ENCODE measurements at places on chromosomes 2 and 18.

DNA sequence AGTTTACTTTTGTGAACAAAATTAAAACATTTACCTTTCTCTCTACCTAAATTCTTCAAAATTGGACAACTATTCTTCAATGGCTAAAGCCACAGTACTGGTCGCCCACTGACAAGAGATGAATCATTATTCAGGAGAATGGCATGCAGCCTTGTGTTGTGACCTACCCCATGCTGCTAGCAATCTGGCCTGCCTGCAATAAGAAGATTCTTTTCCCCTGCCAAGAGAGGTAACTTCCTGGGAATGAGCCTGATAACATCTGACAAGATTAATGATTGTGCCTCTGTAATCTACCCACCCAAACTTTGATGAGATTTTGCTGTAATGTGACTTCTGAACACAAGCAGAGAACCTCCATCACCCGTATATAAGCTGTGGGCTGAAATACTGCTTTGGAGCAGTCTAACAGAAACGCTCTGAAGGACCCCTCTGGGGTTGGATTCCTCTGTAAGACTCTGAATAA is 47.0 kb upstream of the ST3GAL5 start:
- no peak for DNase-seq

DNA sequence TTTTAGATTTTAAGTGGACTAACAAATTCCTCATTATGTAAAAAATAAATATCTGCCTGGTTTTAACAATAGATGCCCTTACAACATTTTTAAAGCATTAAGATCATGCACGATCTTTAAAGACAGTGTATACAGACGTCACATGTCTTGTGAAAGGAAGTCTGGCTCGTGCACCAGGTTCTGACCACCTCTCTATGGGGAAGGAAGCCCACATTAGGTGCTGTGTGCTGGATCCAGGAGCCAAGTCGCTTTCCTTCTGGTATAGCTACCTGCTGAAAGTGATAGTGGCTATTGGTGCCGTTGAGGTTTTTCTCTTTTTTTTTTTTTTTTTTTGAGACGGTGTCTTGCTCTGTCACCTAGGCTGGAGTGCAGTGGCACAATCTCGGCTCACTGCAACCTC is 116.5 kb downstream of the NCK2 start:
- DNase-seq: no peak

- no peak for DNase-seq
These were observed 77.6 kb downstream of the RBMS1 start for GRCh38 chr2:160415991-160416390.

GRCh38 chr2:47508641-47509040 is 105.7 kb downstream of the MSH2 start:
- no peak for DNase-seq

DNA sequence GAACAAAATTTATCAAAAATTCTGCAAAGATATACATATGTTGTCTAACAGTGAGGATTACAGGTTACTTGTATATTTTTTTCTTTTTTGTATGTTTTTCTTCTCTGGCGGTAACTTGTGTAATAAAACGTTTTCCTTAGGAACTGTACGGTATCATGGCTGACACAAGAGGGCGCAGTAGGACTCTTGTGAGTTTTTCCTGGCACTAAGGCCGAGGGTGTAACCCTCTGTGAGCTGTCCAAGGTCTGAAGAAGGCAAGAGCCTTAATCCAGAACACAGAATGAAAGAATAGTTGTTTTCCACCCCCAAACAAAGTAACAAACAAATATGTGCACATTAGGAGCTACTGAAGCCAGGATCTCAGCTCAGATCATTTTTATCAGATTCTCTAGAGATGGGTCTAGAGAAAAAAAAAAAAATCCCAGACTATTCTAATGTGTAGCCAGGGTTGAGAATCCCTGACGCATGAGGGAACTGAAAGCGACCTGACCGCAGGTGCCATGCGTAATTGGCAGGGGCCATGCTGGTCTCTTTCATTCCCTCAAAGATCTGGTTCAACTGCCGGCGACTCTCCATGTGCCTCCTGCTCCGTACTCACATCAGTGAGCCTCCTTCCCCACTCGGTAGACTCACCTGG is 27.0 kb downstream of the TMEM200C start:
- DNase-seq: peak; percentile 15

- DNase-seq: no peak
These were observed 26.4 kb downstream of the DNMT3A start for GRCh38 chr2:25315316-25315680.

GRCh38 chr2:41605311-41605710 is 442.5 kb upstream of the PKDCC start:
- no peak for DNase-seq

GRCh38 chr2:7625392-7626138 is 708.4 kb downstream of the RNF144A start:
- no peak for DNase-seq

DNA sequence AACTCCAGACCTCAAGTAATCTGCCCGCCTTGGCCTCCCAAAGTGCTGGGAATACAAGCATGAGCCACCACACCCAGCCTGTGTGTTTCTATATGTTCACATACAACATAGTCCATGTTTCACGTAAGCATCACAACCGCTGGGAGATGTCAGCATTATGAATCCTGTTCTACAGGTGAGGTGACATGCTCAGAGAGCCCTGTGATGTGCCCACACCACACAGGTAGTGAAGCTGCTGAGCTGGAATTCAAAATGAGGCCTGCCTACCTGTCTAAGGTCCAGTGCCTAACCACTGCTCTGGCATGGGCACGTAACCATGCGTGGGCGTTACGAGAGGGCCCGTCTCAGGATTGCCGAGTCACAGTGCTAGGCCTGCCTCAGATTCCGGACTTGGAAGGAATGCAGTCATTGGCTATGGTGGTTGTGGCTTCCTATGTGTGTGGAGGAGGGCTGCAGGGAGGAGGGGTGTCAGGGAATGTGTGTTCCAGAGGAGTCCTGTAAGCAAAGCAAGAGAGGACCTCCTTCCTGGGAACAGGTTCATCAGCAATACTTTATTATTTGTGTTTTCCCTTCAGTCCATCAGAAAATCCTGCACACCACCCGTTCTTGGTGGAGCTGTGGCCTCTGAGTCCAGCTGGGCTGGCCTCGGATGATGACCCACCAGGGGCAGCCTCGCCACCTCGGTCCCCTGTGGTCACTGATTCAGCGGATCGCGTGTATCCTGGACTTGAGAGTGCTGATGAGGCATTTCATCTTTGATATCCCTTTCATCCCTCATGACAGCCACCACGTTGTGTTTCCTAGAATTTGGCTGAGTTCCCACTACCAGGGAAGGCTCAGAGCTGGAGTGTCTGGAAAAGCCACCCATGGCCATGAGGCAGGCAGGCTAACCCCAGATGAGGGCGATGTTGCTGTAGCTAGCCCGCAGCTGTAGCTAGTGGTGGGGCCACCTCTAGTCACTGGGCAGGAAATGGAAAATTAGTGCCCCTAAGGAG is 31.1 kb downstream of the HK2 start:
- DNase-seq: no peak

- no peak for DNase-seq
These were observed 6.2 kb downstream of the KCNF1 start for GRCh38 chr2:10917927-10918326.

DNA sequence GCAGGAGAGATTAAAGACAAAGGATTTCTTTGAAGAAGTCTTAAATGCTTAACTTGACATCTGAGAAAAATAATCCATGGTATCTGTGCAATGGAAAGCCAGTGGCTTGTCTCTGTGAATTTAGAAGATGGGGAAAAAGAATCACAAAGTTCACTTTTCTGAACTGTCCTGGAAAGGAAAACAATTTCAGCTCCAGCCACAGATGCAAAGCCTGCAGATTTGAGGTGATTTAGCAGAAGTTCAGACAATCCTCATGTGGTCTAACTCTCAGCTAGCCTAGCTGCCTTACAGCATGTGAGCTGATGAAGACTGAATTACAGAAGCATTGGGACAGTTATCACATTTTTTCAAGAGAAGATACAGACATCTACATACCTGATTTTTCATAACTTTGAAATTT is 126.7 kb upstream of the ITGB6 start:
- no peak for DNase-seq

- DNase-seq: no peak
These were observed 65.5 kb downstream of the FAM117B start for GRCh38 chr2:202700075-202700901.

GRCh38 chr2:224982226-224982625 is 60.0 kb downstream of the DOCK10 start:
- no peak for DNase-seq

- no peak for DNase-seq
These were observed 13.1 kb downstream of the KCNIP3 start for GRCh38 chr2:95310216-95310615.

GRCh38 chr2:212249451-212249850 is 289.2 kb downstream of the ERBB4 start:
- DNase-seq: no peak

DNA sequence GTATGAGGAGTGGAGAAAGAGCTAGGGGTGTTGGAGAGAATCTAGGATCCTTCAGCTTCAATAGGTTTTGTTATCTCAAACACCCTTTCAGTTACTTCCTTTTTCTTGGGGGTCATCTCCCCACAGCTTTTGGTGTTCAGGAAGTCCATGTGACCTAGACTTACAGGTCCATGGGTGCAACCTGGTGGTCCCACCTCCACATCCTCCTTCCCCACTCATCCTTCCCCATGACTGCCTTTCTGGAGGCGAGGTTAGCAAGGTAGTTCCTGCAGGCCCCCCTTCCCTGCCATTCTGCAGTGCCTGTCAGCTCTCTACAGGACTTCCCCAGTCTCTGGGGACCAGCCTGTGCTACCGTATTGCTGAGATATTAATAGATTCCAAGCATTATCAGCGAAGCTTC is 107.6 kb downstream of the TMEM17 start:
- no peak for DNase-seq

GRCh38 chr2:150431561-150432311 is 55.7 kb downstream of the RND3 start:
- DNase-seq: no peak

DNA sequence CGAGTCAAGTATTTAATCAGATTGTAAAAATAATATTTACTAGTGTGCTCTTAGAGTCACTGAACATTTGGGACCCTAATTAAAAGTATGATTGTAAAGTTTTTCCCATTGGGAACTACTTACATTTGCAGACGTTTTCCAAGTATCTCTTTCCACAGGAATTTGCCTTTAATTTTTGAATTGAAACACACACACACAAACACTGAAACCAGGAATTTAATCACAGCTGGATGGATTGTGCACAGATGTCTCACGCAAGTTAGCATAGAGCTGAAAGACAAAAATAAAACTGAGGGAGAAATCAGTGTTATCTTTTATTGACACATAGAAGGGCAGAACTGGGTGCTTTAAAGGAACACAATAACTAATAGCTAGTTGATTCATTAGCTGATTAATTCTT is 230.7 kb downstream of the RND3 start:
- DNase-seq: no peak

- DNase-seq: no peak
These were observed 28.0 kb upstream of the WDR75 start for GRCh38 chr2:189413249-189413648.

DNA sequence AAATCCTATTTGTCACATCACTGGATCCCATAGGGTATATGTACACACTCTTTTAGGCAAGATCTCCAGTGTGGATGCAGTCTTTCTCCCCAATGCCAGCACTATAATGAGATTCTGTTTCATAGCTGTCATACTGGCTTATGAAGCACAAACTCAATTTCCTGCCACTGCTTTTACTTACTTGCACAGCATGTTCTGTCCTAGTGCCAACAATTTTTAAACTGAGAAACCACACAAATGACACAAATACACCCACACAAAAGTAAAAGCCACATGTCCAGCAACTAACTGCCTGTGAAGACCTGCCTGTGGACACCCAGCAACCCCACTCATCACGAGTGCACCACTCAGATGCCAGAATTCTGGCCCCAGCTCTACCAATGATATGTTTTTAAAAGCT is 29.6 kb upstream of the RNU4ATAC start:
- DNase-seq: no peak

GRCh38 chr2:45169339-45170190 is 160.3 kb upstream of the SIX2 start:
- no peak for DNase-seq

- DNase-seq: no peak
These were observed 601 bp downstream of the WDR35 start for GRCh38 chr2:19989342-19989666.

- DNase-seq: no peak
These were observed 125.6 kb upstream of the RPRM start for GRCh38 chr2:153604133-153604532.

GRCh38 chr2:176455816-176456291 is 186.6 kb downstream of the MTX2 start:
- no peak for DNase-seq

Data from stimulated activated CD8-positive, alpha-beta memory T cell treated with anti-CD3 and anti-CD28 coated beads, Interleukin-15, amount 100 ng/mL, for 48 hours (primary cell).